ENCODE measurements at places on chromosomes 6 and 20.
A peak's percentile ranks its signal among the peaks of the same experiment; 100 is the strongest.

DNA sequence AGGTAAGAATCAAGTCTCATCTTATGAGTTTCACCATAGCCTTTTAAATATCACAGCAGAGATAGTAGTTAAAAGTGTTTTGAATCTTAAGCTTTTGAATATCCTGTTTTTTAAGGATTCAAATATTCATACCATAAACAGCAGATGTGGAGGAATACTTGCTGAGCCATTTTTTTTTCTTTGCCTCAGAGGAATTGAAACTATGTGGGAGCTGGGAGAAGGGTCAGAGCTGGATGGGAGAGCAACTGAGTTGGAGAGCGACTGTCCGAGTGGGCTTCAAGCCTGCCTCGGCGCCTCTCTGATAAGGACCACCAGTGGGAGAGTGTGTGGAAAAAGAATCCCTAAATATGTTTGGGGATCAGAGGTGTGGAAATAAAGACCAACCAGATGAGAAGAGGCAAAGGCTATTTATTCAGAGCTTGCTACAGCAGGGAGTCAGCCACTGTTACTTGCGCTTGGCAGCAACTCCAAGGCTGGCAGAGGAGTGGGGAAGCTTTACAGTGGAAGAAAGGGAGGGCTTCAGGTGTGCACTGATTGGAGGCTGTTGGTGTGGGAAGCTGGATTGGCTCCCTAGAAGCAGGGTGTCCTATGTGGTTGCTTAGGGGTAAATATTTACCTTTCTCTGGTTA lies 34.3 kb upstream of the MCUR1 start:
- no peak for DNase-seq

DNA sequence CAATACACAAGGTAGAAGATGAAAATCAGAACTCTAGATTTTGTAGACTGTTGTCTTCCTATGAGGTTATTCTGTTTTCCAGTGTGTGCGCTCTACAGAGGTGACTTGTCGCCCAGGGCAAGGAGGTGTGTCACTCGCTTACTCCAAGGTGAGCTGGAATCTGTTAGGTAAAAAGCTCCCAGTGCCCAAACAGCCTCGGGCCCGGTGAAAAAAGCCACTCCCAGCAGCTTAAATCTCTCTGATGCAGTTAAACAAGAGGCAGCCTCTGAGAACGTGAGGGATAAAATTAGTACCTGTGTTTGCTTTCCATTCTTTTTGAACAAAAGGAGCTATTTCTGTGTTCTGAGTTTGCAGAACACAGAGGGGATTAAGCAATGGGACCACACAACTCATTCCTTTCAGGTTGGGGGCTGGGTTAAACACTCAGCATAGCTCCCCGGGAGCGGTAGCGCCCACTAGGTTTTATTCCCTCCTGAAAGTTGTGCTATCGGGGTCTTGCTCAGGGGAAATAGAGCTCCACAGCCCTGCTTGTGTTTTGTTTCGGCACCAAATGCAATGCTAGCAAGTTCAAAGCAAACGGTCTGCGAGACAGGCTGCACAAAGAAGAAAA lies 181.2 kb downstream of the FOXA2 start:
- no peak for DNase-seq

- no peak for DNase-seq
These were observed 177.0 kb upstream of the PRDM1 start for GRCh38 chr6:105909106-105909505.

- no peak for DNase-seq
These were observed 118.0 kb downstream of the ARMC2 start for GRCh38 chr6:108966251-108966650.

DNA sequence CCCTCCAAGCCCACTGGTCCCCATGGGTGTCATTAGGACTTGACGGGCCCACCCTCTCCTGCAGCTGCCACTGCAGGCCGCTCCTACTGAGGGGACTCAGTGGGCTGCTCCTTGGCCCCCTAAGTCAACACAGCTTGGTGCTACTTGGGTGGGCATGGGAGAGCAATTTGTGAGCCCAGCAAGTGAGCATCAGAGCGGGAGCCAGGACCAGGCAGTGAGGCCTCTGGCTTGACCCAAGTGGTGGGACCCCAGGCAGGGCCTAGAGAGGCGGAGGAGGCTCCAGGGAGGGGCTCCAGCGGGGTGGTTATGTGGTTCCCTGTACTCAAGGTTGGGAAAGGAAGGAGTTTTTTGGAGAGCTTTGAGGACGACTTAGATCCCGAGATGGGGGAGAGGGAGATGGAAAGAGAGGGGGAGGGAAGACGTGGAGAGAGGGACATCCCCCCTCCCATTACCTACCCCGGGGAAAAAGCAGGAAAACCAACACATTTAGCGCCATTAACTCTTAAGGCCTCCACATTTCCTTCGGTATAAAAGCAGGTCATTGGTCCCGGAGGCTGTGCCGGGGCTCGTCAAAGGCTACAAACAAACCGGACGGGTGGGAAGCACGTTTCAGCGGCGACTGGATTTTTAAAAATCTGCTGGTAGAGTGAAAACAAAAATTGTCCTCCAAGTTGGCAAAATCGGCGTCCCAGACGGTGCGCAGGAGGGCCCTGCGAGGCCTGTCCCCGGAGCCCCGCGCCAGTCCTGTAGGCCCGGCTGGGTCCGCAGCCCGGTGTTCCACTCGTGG lies 8.8 kb downstream of the FOXC1 start:
- DNase-seq, result no peak

GRCh38 chr6:40755046-40755681 lies 168.0 kb upstream of the LRFN2 start:
- DNase-seq, result peak; percentile 41

DNA sequence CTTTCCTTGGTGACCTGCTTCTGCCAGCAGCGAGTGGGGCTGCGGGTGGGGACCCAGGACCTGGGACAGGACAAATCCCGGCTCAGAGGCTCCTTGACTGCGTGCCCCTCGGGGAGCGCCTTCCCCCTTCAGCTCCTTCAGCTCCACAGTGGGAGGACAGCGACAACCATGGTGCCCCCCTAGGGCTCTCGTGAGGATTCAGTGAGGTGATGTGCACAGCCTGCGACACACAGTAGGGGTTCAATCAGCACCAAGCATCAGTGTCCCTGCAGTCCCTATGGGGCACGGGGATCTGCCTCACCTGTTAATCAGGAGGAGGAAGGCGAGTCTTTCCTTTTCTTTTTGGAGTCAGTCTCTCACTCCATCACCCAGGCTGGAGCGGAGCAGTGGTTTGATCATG lies 209.2 kb downstream of the PREX1 start:
- no peak for DNase-seq

DNA sequence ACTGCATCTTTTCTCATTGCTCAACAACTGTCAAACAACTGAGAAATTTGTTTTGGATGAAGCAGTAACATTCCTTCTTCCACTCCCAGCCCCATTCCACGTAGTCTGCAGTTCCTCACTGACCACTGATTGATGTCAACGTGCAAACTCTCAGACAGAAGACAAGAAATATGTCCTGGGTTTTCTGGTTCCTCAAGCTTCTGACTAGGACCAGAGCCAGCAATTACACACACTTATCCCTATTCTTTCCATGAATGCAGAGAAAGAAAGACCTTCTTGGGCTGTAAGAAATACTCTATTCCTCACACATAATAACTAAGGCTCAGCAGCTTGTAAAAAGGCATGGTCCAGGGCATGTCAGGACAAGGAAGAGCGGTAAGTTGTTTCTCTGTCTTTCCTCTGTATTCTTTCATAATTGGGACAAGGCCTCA lies 790.1 kb upstream of the SLC35B3 start:
- no peak for DNase-seq

- DNase-seq, result no peak
These were observed 38.2 kb upstream of the SLC2A12 start for GRCh38 chr6:134090591-134090990.

GRCh38 chr6:2471472-2471871 lies 226.1 kb upstream of the GMDS start:
- DNase-seq, result no peak

GRCh38 chr20:50247196-50248094 lies 56.8 kb downstream of the CEBPB start:
- no peak for DNase-seq

DNA sequence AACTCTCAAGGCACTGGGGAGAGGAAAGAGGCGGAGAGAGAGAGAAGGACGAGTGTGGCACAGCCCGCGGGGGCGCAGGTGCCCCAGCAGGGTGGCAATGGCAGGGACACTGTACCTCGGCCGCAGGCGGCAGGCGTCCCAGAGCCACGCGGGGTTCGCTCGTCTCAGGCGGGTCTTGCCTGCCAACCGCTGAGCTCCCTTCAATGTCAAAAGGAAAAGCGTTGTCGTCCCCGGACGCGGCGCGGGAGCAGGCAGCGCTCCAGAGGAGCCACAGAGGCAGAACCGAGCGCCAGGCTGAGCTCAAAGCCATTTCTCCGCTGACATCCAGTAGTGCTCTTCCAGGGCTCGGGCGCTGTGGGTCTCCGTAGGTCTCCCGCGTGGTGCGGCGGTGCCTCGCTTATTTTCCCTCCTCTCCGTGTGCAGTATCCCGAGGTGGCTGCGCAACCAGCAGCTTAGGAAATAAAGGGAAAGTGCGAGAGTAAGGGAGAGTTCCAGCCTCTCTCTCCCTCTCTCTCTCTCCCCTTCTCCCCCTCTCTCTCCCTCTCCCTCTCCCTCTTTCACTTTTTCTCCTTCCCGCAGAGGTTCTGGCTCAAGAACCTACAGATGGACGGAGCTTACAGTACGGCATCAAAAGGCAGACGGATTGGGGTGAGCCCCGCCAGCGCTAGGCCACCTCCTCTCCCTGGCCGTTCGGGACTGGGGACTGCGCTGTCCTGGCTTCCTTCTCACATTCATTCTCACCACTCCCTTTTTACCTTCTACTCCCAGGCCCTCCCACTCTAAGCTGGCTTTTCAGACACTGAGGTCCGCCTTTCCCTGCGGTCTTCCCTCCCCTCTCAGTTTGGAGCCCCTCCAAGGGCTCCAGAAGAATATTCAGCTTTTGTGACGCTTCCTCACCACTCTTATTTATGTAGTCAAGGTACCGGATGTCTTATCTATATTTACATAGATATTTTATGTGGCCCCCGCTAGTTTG lies at the start of gene LAMA4:
LAMA4 (minus strand) TSS at position 727 of the 976 bp plus-strand sequence; CDS start at position 310, 417 bp downstream.
- peak; percentile 11 for DNase-seq

DNA sequence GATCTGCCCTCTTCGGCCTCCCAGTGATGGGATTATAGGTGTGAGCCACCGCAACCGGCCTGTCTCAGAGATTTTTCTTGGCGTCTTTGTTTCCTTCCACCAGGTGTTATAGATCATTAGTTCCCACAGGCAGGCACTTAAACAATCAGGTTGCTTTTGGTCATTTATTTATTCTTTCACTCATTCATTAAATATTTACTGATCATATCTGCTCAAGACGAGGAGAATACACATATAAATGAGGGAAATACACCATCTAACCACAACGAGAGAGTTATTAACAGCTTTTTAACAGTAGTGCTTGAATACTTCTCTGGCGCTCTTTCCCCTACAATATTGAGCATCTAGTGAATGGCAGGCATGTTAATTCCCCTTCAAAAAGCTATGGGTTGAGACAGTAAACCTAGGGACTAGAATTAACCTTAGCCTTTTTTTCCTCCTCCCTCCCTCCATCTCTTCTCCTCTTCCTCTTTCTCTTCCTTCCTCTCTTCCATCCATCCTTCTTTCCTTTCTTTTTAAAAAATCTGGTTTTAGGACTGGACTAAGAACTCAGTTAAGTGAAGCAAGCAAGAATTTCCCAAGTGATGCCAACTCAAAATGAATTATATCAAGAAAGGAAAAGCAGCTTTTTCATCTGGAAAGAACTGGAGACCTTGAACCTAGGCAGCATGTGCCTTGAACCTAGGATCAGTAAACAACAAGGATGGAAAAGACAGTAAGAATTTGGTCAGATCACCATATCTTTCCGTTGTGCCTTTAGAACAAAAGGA lies 41.1 kb upstream of the RFPL4B start:
- no peak for DNase-seq

- no peak for DNase-seq
These were observed 4.6 kb downstream of the GPLD1 start for GRCh38 chr6:24484657-24485323.

GRCh38 chr20:5735845-5736510 lies 14.2 kb upstream of the SHLD1 start:
- DNase-seq, result no peak

DNA sequence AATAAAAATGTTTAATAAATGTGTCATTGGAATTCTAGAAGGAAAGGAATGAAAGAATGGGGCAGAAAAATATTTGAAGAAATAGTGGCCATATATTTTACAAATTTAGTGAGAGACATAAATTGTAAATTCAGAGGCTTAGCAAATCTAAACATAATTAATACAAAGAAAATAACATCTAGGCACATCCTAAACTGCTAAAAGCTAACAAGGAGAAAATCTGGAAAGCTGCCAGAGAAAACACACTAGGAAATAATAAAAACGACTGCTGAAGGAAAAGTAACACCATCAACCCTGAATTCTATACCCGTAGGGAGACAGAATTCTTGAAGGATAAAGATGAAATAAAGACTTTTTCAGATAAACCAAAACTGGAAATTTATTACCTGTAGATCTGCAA lies 23.8 kb downstream of the CYB5R4 start:
- DNase-seq, result no peak

- DNase-seq, result no peak
These were observed 237.1 kb upstream of the MOCS1 start for GRCh38 chr6:40171343-40171742.

DNA sequence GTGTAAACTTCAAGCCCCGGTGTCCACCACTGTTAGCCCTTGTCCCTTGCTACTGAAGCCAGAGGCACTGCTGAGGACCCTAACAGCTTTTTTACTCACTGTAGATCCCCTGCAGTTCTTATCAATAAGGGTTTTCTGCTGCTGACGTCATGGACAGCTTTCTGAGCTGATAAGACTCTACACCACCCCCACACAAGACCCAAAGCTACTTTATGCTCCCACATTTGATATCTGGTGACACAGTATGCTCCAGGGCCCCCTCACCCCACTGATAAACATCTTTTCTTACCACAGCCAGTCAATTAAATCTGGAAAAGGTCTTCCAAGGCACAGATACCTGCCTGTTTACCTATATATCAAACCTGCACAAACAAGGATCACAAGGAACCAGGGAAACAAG lies 65.3 kb downstream of the NUS1 start:
- DNase-seq, result no peak

GRCh38 chr6:107819217-107819616 lies 4.9 kb downstream of the SCML4 start:
- DNase-seq, result no peak

DNA sequence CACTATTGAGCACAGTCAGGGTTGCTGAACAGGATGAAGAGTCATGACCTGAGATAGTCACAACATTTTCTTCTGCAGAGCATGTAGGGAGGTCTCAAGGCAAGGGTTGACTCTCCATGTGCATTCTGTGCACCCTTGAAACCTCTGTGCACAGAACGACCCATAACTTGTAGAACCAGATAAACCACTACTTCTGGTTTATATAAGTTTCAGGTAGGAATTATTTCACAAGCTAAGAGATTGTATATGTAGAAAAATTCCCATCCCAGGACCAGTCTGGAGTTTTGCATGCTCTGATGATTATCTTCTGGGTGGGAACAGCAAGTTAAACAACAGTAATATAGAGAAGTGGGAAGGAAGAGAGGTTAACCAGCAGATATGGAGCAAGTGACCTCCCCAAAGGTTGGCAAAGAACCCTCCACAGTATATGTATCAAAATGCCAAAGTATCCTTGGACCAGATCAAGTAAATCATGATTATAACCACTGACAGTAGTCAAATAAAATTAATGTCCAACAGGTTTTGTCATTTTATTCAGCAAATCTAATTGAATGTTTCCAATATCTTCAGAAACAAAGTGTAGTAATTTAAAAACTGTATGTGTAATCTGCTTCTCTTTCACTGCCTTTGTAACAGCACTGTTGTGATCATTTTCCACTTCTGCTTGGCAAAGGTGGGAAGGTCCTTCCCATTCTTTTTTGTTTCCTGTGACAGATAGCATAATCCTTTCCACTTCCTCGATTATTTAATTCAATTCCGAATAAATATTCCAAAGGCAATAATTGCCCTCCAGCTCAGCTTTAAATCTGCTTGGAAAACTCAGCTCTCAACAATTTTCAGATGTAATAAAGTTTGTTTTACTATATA lies 104.4 kb downstream of the SYNE1 start:
- DNase-seq, result no peak

All from dorsolateral prefrontal cortex (tissue), 122 donors.